ENCODE measurements at places on chromosomes 1 and 21.

DNA sequence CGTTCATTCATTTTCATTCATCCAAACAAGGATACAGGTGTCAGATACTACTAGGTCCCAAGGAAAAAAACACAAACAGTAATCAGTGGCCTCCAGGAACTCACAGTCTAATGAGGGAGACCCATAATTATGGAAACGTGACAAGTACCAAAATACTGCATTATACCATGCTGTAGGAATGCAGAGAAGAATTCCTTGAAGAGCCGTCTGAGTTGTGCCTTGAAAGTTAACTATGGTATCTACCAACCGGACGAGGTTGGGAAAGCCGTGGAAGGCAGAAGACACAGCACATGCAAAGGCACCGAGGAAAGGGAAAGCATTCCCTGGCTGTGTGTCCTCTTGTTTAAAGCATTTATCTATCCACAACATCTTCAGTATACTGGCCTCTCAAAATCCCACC lies 206.0 kb downstream of the DAB1 start:
- DNase-seq = no peak

GRCh38 chr1:28322194-28322593 lies 6.6 kb upstream of the MED18 start:
- DNase-seq = no peak

GRCh38 chr1:184388971-184389370 lies 2.1 kb downstream of the C1orf21 start:
- no peak for DNase-seq

DNA sequence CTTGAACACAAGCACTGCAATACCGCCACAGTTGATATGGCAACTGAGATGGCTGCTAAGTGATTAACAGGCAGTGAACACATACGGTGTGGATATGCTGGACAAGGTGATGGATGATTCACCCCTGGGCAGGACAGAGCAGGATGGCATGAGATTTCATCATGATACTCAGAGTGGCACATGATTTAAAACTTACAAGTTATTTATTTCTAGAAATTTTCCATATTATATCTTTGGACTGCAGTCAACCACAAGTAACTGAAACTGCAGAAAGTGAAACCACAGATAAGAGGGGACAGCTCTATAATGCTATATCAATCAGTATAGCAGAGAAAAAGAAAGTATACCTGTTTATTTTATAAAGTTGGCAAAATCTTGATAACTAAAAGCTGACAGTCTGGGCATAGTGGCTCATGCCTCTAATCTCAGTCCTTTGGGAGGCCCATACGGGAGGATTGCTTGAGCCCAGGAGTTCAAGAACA lies 47.9 kb downstream of the PHACTR4 start:
- peak; percentile 3 for DNase-seq

DNA sequence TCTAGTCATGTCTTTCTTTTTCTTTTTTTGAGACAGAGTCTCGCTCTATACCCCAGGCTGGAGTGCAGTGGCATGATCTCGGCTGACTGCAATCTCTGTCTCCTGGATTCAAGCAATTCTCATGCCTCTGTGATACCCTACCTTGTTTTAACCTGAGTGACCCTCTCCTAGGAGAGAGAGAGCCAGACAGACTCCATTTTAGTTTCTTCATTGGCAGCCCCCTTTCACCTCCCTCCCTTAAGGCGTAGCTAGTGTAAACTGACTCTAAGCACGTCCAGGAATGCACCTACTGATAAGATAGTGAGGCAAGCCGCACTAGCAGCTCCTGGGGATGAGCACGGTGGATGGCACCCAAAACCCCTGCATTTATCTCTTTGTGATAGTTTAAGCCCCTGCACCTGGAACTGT lies 5.2 kb upstream of the PKNOX1 start:
- no peak for DNase-seq

DNA sequence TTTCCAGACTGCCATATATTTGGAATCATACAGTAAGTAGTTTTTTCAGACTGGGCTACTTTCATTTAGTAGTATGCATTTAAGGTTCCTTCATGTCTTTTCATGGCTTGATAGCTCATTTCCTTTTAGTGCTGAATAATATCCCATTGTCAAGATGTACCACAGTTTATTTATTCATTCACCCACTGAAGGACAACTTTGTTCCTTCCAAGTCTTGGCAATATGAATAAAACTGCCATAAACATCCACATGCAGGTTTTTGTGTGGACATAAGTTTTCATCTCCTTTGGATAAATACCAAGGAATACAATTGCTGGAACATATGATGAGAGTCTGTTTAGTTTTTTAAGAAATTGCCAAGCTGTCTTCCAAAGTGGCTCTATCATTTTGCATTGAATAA lies 366.4 kb upstream of the NFIA start:
- DNase-seq = no peak

DNA sequence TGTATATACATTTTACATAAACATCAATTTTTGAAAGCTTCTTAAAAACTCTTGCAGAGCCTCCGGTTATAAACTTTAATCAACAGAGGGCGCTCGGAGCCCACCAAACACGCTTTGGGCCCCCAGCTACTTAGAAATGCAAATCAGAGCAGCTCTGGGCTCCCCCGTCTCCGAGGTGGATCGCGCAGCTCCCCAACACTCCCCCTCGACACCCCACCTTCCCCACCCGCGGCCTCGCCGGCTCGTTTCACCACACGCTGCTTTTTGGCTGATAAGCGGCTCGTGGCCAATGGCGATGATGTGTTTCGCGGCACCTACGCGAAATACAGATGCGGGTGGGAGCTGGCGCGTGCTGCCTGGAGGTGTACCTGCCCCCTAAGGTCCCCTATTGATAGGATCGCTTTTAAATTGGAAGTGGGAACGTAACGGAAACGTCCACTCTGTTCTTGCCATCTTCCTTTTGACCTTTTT lies 1.7 kb upstream of the KIF26B start:
- DNase-seq = peak; percentile 54

GRCh38 chr1:217363319-217363718 lies 267.6 kb downstream of the GPATCH2 start:
- DNase-seq = no peak

- DNase-seq = no peak
Observed at GRCh38 chr1:48750109-48750508, 26.6 kb downstream of the BEND5 start.

DNA sequence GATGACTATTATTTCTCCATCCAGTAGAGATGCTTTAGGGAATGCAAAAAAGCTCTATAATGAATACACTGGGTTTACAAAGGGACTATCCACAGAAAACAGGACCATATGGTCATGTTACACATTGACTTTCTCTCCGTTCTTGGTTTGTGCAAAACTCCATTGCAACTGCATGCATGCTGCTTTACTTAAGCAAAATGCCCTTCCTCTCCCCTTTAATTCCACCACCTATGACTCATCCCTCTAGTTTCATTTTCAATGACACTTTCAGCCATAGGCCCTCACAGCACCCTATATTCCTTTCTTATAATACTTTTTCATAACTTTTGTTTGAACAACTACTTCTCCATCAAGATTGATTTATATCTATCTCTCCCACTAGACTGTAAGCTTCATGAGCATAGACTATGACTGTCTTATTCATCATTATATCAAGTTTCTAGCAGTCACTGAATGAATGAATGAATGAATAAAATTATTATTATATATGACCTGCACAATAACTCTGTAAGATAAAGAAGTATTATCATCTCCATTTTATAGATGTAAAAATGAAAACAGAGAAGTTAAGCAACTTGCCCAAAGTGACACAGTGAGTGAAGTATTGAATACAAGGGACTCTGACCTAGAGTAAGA lies 248.9 kb downstream of the PLPP3 start:
- no peak for DNase-seq

DNA sequence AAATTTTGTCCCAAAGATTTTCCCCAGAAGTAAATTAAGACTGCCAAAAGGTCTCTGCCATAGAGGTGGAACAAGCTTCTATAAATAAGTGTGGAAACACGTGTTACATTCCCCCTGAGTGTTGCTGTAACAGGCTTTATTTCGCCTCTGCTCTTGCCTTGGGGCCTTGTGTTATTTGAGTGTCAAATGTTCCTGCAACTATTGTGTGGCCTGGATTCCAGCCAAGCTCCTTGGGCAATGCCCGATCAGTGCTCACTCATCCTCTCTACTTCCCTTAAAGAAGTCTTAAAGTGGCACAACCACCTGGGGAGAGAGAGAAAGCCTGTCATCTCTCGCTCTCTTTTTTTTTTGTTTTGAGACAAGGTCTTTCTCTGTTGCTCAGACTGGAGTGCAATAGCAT lies 156.7 kb downstream of the NR5A2 start:
- no peak for DNase-seq

DNA sequence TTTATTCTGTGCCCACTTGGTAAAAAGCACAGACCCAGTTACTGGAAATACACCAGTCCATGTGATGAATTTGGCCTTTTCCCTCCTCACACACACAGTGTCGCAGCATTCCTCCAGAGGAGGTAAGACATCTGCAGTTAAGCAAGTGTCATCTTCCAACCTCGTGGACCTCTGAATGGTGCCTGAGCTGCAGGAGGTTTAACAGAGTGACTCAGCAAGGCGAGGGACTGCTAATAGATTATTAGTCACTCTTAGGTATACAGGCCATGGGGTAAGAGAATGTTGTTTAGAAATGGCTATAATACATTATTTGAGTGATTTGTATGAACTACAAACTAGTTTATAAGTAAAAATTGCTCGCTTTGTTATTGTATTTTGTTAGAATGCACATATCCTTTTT lies 8.6 kb upstream of the LRRC8B start:
- no peak for DNase-seq

GRCh38 chr1:65253800-65254319 lies 55.5 kb upstream of the DNAJC6 start:
- no peak for DNase-seq

GRCh38 chr1:85448358-85448757 lies 16.6 kb downstream of the DDAH1 start:
- no peak for DNase-seq

GRCh38 chr1:12464045-12464461 lies 154.0 kb downstream of the DHRS3 start:
- no peak for DNase-seq

DNA sequence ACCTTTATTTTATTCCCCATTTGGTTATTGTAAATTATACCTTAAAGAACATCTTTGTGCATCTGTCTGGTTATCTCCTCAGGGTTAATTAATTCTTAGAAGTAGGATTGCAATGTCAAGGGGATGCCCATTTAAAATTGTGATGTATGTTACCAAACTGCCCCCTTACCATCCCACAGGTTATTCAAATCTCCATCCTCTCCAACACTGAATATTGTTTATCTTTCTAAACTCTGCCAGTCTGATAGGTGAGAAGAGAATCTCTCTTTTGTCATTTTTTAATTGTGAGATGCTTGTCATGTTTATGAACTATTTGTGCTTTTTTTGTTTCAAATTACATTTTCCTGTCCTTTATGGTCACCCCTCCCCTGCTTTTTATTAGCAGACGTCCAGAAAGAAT lies 55.8 kb downstream of the VWA5B1 start:
- DNase-seq = no peak

DNA sequence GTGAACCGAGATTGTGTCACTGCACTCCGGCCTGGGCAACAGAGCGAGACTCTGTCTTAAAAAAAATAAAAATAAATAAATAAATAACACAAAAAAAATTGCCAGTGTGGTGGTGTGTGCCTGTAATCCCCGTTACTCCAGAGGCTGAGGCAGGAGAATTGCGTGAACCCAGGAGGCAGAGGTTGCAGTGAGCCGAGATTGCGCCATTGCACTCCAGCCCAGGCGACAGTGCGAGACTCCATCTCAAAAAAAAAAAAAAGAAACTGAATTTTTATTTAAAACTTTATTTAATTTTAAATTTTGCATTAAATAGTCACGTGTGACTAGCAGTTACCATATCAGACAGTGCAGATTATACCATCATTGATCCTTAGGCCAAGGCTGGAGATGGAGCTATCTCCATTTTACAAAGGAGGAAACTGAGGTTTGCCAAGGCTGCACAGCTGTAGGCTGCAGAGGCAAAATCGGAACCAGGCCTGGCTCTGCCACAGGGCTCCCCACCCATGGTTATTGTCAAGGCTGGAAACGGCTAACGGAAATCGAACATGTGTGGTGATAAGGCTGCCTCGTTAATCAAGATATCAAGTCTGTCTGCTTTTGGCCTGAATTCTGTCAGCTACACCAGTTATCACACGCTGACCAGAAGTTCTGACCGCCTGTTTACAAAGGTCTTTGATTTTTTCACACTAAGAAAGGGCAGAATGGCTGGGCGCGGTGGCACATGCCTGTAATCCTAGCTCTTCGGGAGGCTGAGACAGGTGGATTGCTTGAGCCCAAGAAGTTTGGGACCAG lies 20.5 kb downstream of the HSPG2 start:
- DNase-seq = no peak

GRCh38 chr1:41340655-41341364 lies 20.4 kb upstream of the FOXO6 start:
- DNase-seq = no peak

- no peak for DNase-seq
Observed at GRCh38 chr1:163747261-163747660, 425.5 kb downstream of the NUF2 start.

DNA sequence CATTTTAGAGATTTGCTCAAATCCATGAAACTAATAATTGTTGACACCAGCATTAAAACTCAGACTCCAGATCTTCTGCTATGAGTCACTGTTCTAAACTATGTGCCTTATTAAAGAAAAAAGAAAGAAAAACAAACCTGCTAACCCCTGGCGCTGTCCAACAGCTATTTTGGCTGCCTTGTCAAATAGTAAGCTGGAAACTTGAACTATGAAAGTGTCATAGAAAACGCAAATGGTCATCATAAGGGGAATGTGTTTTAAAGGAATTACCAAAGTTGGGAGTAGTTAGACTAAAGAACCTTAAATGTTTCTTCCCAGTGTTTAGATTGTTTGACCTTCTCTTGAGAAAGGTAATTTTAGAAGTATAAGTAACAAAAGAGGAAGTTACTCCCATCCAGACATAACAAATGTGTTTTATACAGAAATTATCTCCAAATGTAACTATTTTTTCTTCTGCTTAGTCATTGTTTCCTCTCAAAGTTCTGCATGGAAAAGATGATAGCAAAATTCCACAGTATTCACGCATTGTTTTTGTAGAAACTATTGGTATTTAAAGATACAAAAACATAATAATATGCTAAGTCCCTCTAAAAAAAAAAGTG lies 272.4 kb downstream of the TPR start:
- no peak for DNase-seq

DNA sequence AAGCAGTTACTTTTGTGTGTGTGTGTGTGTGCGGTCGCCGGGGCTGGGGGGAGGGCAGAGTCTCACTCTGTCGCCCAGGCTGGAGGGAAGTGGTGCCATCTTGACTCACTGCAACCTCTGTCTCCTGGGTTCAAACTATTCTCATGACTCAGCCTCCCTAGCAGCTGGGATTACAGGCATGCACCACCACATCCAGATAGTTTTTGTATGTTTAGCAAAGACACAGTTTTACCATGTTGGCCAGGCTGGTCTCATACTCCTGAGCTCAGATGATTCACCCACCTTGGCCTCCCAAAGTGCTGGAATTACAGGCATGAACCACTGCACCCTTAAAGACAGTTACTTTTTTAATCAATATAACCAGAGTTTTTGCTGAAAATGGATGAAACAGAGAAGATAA lies 207.0 kb downstream of the PTPRC start:
- DNase-seq = no peak

- DNase-seq = no peak
Observed at GRCh38 chr1:156638189-156638985, 3.5 kb upstream of the BCAN start.

- DNase-seq = no peak
Observed at GRCh38 chr1:248886237-248886895, 19.7 kb upstream of the PGBD2 start.
